ENCODE measurements at places on chromosomes 4 and X. TPM values are rescaled to one million over a fixed set of nuclear protein-coding genes. Genes with fewer than 3 reads are reported as not detected.

Gene HPGDS
- total RNA-seq, result 4.4 TPM

Gene NEIL3
- not detected for total RNA-seq

Gene PABPC1L2A
- not detected for total RNA-seq

Gene SORCS2
- total RNA-seq, result 2.8 TPM

Gene COL4A6
- 16.1 TPM for total RNA-seq

Gene XK
- 4.9 TPM for total RNA-seq

Gene PCSK1N
- 4.5 TPM for total RNA-seq

Gene ABLIM2
- total RNA-seq, result 8.5 TPM

Gene FABP2
- not detected for total RNA-seq

Gene GPR119
- total RNA-seq, result not detected

Gene TCEAL4
- total RNA-seq, result 145 TPM

Gene SOWAHB
- 14.3 TPM for total RNA-seq

GRCh38 chr4:149980121-149980682 lies 98.0 kb upstream of the DCLK2 start:
- no peak for DNase-seq

DNA sequence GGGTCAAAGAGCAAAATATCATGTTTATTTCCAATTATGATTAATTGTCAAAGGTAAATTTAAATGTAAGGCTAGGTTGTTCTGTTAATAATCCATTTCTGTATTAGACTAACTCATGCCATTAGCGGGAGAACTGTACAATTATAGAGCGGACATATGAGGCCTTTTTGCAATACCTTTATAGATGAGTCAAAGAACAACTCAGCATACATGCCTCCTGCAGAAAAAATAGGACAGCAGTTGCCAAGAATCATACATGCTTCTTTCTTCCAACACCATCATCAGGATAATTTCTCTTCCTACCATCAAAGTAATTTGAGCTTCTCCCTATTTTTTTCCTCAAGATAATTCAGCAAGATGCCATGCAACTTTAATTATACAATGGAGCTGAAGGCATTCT lies 917.8 kb downstream of the ADGRL3 start:
- no peak for DNase-seq

- DNase-seq, result no peak
Observed at GRCh38 chrX:149979126-149979644, 40.9 kb upstream of the EOLA2 start.

- peak; percentile 83 for DNase-seq
Observed at GRCh38 chrX:2894885-2895292, 34.2 kb downstream of the ARSD start.

- DNase-seq, result no peak
Observed at GRCh38 chr4:29276150-29276549, 1444.0 kb upstream of the PCDH7 start.

DNA sequence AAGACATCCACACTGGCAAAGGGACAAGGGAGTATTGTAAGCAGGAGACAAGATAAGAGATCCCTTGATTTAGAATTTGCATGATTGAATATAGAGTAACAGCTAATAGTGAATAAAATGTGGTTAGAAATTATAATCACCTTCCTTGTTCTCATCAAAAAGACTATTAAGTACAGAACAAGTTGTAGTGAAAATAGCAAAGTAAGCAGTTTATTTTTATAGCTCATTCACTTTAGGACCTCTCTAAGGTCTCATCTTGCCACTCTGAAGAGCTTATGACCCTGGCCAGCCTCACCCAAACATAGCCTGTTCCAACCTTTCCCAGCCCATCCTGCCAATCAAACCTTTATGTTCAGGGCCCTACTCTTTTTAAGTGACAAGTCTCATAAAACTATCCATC lies 30.6 kb downstream of the MID2 start:
- DNase-seq, result no peak

GRCh38 chrX:48474127-48474526 lies 1.9 kb upstream of the FTSJ1 start:
- no peak for DNase-seq

- DNase-seq, result no peak
Observed at GRCh38 chr4:108173599-108174057, 4.9 kb upstream of the LEF1 start.

GRCh38 chrX:55484948-55485347 lies 4.7 kb downstream of the USP51 start:
- DNase-seq, result no peak

DNA sequence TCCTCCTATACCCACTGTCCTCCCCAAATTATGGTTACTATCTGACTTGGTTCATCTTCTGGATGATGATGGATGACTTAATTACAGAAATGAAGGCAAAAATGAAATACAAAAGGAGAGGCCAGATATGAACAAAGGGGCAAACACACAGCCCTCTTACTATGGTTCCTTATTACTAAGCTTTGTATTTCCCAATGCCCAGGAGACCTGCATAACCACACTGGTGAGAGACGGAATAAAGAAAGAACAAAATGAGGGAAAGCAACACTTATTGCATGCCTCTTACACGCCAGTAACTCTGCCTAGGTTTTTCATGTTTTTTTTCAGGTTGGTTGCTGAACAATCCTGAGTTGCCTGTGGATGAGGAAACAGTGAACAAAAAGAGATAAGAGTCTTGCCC lies 120.5 kb downstream of the SLC10A7 start:
- DNase-seq, result no peak

DNA sequence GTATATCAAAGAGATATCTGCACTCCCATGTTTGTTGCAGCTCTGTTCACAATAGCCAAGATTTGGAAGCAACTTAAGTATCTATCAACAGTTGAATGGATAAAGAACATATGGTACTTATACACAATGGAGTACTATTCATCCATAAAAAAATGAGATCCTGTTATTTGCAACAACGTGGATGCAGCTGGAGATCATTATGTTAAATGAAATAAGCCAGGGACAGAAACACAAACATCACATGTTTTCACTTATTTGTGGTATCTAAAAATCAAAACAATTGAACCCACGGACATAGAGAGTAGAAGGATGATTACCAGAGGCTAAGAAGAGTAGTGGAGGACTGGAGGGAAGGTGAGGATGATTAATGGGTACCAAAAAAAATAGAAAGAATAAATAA lies 14.2 kb downstream of the IQCM start:
- no peak for DNase-seq

DNA sequence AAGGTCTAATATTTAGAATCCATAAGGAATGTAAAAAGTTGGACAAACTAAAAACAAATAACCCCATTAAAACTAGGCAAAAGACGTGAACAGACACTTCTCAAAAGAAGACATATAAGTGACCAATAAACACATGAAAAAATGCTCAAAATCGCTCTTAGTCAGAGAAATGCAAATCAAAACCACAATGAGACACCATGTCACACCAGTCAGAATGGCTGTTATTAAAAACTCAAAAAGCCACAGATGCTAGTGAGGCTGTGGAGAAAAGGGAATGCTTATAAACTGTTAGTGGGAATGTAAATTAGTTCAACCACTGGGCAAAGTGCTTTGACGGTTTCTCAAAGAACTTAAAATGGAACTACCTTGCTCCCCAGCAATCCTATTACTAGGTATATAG lies 674.3 kb upstream of the MAGEB2 start:
- no peak for DNase-seq

DNA sequence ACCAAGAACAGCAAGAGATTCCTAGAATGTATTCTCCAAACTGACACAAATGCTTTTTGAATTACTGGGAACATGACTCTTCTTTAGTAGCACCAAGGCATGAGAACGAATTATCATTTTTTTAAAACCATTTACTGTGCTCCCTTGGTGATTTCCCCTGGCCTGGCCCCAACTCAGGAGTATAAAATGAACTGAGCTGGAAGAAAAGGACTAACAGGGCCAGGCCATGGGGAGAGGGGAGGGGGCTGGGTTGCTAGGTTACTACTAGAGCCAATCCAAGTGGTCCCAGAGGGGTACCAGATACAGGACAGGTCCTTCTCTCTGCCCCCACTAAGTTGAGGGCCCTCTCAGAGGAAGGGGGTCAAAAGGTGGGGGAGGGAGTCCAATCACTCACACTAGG lies 23.1 kb downstream of the SASH3 start:
- no peak for DNase-seq

DNA sequence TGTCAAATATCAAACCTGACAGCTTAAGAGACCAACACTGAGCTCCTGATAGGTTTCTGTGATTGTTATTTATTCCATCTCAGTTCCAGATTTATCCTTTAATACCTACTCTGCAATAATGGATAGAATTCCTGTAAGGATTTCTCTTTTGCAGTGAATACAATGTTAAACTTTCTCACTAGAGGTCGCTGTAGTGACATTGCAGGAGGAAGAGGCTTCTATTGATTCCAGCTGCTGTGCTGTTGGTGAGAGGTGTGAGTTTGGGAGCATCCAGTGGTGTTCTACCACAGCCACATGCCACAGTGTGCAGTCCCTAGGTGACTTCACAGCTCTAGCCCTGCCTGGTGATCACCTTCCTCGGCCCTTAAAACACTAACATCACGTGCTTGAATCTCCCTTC lies 34.6 kb upstream of the DCAF8L2 start:
- DNase-seq, result no peak

DNA sequence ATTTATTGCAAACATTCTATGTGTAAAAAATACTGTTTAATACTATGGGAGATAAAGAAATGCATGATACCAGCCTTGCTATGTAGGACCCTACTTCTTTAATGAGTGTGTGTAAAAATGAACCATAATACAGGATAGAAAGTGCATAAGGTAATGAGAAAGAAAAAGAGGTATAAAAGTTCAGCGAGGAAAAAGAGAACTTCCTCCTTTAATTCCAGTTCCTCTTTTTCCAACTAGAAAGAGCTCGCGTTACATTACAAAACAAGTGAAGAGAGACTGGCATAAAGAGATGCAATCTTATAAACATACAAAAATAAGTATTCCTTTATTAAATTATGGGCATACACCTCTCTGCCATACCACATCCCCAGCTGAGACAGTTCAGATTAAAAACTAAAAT lies 77.4 kb downstream of the ANKRD17 start:
- no peak for DNase-seq

DNA sequence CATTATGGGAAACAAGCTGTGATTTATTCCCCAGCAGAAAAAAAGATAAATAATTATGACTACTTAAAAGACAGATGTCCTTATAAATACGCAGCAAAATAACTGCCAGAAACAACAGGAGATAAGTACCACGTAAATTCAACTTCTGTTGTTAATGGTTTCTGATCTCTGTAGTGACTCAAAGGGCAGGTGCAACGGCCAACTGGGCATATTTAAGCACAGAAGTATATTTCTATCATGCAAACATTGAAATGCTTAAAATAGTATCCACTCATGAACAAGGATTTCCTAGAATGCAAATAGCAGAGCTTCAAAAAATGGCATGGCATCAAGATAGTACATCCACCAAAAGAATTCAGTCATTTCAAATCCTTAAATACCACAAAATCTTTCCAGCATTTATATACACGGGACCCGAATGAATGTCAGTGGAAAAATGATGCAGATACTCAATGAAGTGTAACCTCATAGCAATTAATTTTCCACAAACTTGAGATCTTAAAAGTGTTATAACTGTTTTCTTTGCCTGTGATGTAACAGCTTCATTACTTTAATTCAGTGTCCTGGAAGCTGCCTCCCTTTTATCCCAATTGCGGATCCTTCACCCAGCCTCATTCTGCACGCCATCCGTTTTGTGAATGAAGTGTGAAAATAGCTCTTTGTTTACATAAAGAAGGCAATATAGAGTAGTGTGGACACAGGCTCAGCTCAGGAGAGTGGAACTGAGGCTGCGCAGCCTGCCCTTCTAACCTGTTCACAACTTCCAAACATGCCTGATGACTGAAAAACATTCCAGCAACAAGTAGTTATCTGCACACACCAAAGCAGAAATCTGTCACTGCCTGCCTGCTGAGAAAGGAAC lies 10.2 kb downstream of the PDGFC start:
- no peak for DNase-seq

DNA sequence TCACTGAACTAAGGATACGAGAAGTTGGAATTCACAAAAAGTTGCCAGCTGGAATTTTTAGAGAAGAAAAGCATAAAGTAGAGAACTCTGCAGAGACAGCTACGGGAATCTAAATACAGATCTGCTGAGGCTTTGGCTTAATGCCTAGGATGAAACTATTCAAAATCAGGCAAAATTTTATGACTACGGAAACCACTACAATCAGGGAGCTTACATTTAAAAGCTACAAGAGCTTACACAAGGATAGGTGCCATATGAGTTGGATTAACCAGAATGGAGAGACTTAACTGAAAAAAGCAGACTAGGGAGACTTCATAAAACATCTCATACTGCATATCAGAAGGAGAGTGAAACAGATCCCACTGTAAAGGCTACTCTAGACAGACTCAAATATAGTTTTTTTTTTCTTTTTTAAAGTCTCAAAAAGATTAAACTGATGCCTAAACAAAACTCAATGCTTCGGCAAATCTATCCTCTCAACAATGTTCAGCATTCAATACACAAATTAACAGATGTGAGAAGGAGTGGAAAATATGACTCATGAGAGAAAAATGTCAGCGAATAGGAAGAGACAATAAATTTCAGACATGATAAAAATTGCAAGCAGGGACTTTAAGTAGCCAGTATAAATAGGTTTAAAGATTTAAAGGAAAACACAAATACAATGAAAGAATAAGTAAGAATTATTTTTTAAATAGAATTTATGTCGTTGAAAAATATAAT lies 586.1 kb downstream of the FSTL5 start:
- DNase-seq, result no peak

DNA sequence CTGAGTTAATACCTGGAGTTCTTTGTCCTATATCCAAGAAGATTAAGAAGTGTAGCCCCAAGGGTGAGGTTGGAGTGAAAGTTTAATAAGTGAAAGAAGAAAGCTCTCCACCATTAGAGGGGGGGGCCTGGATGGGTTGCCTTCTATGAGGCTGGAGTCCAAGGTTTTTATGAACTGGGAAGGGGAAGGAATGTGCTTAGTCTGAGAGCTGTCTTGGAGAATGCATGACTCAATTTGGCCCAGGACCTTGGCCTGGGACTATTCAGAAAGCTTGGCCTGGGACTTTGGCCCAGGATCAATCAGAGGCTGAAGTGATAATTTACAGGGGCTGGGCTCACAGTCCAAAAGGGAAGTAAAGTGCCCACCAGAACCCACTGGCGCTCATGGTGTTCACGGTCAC lies 1049.0 kb upstream of the GRIA3 start:
- no peak for DNase-seq

DNA sequence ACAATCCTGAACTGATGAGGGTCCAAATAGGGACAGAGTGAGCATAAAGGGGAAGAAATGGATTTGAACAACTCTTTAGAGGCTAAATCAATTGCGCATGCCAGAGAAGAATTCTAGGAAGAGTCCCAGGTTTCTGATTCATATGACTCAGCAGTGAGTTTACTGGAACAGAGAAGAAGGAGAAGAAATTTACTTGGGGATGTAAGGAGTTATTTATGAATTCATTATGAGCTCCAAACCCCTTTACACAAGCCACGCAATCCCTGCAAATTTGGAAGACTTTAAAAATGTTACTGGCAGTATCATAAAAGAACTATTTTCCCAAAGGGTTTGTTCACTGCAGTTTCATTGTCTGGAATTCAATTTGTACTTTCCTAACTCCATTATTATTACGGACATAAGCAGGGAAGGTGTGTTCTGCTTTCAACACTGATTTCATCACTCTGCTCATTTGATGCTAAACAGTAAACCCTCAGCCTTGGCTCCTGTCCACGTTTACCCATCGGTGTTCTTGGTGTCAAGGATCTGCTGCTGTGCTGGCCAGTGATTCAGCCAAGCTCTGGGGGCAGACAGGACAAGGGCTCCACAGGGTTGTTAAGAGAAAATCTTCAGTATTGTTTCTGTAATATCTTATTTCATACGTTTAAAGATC lies 273.7 kb downstream of the HNRNPD start:
- no peak for DNase-seq
